ENCODE measurements at places on chromosomes 16 and 17.
A peak's percentile ranks its signal among the peaks of the same experiment; 100 is the strongest.

GRCh38 chr16:50941681-50942080, 199.8 kb downstream of the CYLD start:
- no peak for DNase-seq

- peak; percentile 42 for DNase-seq
Measured at GRCh38 chr16:70430667-70431536, 8.0 kb downstream of the ST3GAL2 start.

- no peak for DNase-seq
Measured at GRCh38 chr17:38451840-38452529, 23.7 kb downstream of the ARHGAP23 start.

DNA sequence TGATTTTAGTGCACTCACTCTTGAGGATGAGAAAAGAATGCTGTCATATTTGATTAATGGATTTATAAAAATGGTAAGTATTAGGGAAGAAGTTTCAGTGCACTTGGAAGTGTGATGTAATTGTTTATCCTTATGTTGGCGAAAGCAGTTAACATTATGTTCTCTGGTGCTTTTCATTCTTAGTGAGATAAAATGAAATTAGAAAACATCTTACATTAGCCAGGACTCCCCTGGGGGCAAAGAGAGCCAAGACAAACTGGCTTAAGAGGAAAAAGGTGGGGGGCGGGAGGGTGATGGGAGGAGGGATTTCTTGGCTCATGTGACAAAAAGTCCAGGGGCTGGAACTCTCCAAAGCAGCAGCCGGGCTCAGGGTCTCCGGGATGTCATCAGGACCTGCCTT, 73.2 kb downstream of the KNOP1 start:
- no peak for DNase-seq

DNA sequence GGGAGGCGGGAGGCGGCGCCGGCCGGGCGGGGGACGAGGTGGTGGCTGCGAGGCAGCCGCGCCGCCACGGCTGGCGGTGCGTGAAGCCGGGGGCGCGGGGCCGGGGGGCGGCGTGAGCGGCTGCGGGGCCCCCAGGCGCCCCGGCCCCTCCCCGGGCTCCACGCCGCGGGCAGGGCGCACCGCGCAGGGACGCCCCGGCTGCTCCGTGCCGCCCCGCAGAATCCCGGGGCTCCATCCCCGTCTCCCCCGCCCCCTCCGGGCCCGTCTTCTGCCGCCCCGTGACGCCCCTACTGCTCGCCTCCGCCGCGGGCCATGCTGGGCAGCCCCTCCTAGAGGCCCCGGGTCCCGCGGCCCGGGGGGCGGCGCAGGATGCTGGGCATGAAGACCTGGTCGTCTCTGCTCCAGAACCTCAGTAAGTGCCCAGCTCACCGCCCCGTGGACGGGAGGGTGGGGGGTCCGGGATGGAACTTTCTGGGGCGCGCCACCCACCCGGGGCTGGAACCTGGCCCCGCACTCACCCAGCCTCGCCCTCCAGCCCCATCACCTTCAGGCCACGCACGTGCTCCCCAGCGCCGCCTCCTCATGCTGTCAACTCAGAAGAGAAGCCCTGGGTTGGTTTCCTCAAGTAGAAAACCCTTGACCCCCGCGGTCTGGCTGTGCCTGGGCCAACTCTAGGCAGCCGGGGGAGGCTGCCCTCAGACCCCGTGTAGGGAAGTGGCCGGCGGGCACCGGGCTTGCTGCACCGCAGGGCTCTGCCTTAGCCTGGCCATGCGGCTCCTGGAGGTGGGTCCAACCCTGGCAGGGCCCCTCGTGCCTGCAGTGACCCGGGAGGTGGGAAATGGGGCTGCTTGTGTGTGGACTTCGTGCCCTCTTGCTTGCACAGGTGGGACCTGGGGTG, 150.2 kb upstream of the GSE1 start:
- no peak for DNase-seq

DNA sequence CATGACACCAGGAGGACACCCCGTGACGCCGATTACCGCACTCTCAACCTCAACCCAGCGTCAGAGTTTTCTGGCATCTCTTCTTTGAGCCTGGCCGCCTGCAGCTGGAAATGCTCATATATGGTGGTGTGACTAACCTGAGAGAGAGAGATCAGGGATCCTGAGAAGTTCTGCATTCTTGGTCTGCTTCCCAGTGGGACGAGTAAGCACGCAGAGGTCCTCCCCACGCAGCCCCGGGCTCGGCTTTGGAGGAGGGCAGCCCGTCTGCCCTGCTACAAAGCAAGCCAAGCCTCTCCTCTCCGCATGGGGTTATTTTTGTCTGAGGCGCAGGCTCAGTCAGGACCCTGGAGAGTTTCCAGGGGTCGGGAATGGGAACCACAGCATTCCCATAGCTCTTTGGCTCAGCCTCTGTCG, 16.5 kb downstream of the CRISPLD2 start:
- no peak for DNase-seq

GRCh38 chr16:52552643-52553042, 5.7 kb upstream of the TOX3 start:
- DNase-seq = no peak

DNA sequence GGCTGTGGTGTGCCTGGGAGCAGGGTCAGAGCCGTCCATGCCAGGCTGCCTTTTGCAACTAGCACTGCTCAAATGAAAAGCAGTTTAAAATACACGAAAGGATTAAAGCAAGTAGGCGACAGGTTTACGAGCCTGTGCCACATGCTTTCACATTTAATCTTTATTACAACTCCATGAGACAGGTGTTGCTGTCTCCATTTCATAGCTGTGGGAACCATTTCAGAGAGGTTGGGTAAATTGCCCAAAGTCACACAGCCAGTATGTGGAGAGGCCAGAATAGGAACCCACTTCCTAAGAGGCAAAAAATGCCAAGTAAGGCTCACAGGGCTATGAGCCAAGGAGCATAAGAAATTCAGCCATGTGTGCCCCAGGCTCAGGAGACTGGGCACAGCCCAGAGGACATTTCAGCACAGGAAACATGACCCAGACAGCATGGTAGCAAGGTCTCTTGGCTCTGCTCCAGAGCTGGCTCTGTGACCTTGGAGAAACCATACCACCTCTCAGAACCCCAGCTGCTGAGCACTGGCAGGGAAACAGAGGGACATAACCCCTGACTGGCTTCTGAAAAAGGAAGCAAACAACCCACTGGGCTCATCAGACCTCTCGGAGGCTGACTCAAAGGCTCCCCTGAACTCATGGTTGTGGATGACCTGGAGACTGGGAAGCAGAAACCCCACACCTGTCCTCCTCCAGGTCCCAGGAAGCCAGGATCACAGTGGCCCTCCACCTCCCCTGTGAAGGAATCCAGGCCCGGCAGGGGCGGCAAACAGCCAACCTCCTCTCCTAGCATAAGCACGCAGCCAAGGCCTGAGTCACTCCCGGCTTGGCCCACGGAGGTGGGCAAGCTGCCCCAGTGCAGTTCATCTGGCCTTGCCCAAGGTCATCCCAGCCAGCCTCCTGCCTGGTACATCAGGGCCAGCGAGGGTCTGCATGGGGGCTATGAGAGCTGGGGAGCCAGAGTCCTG, 40.3 kb upstream of the MRPS23 start:
- no peak for DNase-seq

DNA sequence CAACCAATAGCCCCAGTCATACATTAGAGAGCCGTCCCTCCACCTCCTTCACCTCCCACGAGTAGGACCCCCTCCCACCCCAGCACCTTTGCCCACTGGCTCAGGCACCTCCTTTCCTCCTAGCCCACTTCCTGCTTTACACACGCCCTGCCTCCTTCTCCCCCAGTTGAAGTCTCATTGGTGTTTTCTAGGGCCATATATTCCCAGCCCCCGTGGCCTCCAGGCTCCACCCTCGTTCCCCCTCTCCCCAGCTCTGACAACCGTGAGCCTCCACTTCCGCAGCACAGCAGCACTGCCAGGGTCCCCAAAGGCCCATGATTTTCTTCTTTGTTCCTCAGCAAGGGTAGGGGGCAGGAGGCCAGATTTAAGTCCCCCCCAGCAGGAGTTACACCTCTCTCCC, 340.3 kb upstream of the TNRC6C start:
- no peak for DNase-seq

- no peak for DNase-seq
Measured at GRCh38 chr16:56726926-56727325, 3.0 kb upstream of the NUP93 start.

- DNase-seq = no peak
Measured at GRCh38 chr17:37301288-37301687, 74.5 kb upstream of the C17orf78 start.

DNA sequence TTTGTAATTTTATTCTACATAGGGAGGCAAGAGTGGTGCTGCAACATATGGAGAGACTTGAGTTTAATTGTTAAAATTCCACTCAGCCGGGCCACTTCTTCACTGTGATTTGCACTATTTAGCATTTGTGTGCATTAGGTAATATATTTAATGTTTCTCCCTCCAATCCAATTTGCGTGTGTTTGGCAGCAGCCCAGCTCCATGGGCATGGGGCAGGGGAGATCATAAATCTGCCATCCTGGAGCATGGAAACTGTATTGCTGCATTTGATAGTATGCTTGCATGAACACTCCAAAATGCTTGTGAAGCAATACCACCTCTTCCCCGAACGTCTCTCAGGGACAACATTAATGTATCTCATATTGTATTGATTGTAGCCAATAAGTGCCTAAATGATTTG, 339.1 kb upstream of the RBFOX1 start:
- DNase-seq = no peak

GRCh38 chr16:10601444-10602408, 21.3 kb upstream of the EMP2 start:
- no peak for DNase-seq

DNA sequence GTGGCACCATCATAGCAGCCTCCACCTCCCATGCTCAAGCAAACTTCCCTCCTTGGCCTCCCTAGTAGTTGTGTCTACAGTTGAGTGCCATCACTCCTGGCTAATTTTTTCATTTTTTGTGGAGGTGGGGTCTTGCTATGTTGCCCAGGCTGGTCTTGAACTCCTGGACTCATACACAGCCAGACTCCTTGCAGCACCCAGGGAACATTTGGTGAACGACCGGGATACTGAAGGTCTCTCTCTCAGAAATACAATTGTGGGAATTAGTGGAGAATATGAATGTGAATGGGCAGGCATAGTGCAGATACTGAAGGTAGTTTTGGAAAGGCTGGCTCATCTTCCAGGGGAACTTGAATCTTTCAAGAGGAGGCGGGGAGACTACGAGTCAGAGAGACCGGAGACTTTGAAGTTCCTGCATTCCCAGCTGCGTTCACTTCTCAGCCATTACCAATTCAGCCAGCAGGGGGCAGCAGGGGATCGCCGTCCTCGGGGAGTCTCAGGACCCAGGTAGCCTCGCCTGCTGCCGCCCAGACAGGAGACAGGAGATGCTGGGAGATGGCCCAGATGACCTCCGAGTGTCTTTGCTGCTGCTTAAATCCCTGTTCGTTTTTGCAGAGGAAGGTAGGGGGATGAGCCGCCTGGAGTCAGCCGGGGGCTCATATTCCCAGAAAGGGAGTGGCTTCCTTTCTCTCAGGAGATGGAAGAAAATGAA, 68.6 kb downstream of the HAPSTR1 start:
- peak; percentile 3 for DNase-seq

DNA sequence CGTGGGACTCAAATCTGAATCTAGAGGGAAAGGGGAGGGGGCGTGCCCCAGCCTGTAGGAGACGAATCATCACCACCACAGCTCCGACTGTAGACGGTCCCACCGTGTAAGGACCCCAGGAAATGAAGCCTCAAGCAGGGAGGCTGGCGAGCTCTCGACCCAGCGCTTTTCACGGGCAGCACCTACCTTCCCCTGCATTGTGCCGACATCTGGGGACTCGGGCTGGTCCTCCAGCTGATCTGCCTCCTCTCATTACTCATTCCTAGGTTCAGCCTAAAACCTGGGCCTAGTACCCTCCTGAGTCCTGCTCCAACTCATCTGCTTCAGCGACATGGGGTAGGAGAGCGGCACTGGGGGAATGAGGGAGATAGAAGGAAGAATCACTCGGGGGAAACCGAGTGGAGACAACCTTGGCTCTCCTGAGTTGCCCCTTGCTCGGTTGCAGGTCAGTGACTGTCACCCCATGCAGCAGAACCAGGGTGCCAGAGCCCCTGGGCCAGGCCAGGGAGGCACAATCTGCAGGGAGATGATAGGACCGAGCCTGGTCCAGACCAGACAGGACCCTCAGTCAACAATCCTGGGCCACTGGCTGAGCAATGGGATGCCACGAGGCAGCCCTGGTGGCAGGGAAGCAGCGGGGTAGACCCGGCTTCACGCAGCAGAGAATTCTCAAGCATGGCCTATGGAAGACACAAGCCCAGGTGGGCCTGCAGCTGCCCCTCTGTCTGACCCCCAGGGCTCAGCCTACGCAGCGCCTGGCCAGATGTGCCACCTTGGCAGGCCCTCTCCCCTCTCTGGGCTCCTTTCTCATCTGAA, 833 bp upstream of the BCAR1 start:
- DNase-seq = no peak

GRCh38 chr17:39096508-39097149, 54.8 kb downstream of the PLXDC1 start:
- DNase-seq = no peak

GRCh38 chr16:31411024-31411844, 16.9 kb downstream of the COX6A2 start:
- DNase-seq = no peak

DNA sequence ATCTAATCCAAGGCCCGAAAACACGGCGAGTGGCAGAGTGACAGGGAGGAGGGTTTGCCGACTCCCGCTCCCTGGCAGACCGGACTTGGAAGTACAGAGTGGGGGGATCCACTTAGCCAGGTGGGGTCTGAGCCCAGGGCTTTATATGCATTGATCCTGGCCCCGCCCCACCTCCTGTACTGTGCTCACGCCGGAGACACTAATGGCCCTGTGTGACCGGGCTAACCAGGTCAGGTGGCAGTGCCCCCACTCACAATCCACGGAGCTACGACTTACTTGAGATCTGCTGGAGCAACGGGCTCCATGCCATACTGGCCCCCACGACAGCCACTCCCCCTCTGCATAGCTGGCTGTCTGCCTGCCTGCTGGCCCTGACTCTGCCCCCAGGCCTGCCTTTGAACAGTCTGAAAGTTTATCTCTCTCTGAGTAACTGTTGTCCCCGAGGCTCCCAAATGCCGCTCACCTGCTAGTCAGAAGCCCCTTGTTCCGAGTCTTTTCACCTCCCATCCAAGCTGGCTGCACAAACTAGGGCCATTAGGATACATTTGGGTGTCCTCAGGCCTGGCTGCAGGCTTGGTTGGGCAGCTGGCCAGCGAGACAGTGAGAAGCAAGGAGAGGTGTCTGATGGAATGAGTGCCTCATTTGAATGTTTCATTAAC, 28.0 kb downstream of the CACNA1G start:
- DNase-seq = no peak

GRCh38 chr17:31371511-31372097, 19.9 kb upstream of the RAB11FIP4 start:
- no peak for DNase-seq

DNA sequence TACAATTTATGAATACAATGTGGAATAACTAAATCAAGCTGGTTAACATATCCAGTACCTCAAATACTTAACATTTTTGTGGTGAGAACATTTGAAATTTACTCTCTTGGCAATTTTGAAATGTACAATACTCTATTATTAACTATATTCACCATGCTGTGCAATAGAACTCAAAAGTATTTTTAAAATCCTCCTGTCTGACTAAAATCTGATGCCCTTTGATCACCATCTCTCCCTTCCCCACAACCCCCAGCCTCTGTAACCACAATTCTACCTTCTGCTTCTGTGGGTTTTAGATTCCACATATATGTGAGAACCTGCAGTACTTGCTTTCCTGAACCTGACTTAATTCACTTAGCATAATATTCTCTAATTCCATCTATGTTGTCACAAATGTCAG, 71.6 kb upstream of the ALOX12 start:
- DNase-seq = no peak

- no peak for DNase-seq
Measured at GRCh38 chr16:12675852-12676251, 127.8 kb downstream of the CPPED1 start.

All from stimulated activated CD4-positive, alpha-beta T cell treated with anti-CD3 and anti-CD28 coated beads, TNF-alpha, amount 100 ng/mL, for 1 hour (primary cell).